ENCODE measurements at places on chromosomes 3 and 15.
A peak's percentile ranks its signal among the peaks of the same experiment; 100 is the strongest.

- DNase-seq = peak; percentile 53
Observed at GRCh38 chr3:18424729-18425640, at the start of gene SATB1. TSS of gene SATB1 (minus strand) at chr3:18425339. CDS start at chr3:18420967, 4,372 bp downstream.

- DNase-seq = no peak
Observed at GRCh38 chr3:29721789-29722188, 440.9 kb downstream of the RBMS3 start.

GRCh38 chr15:33292717-33293307 is 18.0 kb upstream of the RYR3 start:
- peak; percentile 70 for DNase-seq

GRCh38 chr3:65796676-65797075 is 242.0 kb downstream of the MAGI1 start:
- DNase-seq = no peak

DNA sequence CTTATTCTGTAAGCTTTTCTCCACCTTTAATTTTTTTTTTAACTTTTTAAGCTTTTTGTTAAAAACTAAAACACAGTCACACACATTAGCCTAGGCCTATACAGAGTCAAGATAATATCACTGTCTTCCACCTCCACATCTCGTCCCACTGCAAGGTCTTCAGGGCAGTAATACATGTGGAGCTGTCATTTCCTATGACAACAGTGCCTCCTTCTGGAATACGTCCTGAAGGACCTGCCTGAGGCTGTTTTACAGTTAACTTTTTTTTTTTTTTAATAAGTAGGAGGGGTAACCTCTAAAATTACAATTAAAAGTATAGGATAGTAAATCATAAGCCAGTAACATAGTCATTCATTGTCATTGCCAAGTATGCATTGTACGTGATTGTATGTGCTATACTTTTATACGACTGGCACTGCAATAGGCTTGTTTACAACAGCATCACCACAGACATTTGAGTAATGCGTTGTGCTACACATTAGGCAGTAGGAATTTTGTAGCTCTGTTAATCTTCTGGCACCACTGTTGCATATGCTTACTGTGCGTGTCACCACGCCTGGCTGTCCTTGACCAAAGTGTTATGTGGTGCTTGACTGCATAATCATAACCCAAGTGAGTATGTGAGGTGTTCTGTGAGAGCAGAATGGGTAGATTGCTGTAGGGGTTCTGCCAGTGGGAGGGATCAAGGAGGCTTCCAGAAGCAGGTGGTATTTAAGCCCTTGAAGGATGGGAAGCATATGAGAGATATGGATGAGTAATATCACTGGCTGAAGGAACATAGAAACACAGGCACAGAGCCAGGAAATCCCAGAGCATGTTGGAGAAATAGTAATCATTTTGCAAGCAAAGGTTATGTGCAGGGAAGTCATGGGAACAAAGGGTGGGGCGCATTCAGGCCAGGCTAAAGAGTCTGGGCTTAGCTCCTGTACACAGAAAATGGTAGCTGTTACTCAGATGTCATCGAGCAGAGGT is 18.3 kb downstream of the FBXO22 start:
- peak; percentile 30 for DNase-seq

DNA sequence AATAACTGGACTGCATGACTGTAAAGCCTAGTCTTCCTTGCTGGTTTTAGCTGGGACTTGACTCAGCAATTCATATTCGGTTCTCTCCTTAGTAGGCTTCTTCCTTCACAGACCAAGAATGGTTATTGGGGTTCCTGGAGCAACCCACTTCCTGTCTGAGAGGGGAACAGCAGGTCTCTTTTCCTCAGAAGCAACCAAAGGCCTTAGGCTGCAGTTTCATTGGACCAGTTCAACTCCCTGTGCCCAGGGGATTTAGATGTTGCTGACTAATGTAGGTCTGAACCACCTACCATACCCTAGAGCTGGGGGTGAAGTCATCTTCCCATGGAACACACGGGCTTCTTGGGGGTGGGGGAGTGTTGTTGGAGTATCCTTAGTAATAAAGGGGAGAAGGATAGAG is 84.0 kb upstream of the SKOR1 start:
- no peak for DNase-seq

DNA sequence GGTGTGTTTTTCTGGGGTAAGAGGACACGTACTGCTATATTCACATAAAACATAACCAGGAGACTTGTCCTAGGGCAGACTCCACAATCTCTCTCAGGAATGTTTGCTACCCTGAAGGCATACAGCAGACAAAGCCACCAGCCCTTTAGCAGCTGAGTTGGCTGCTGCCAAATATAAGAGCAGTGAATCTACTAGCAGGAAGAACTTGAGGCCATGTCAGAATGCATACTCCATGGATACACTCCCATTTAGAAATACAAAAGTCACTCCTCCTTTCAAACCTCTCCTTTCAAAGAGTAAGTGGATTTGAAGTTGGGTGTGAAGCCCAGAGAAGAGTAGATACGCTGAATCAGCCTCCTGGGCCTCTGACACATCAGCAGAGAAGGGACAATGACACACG is 94.1 kb downstream of the CADPS start:
- no peak for DNase-seq

GRCh38 chr3:129528589-129529100 is at the start of gene RHO:
TSS of gene RHO (plus strand) at chr3:129528639. CDS start at chr3:129528734, 95 bp downstream.
- peak; percentile 36 for DNase-seq

DNA sequence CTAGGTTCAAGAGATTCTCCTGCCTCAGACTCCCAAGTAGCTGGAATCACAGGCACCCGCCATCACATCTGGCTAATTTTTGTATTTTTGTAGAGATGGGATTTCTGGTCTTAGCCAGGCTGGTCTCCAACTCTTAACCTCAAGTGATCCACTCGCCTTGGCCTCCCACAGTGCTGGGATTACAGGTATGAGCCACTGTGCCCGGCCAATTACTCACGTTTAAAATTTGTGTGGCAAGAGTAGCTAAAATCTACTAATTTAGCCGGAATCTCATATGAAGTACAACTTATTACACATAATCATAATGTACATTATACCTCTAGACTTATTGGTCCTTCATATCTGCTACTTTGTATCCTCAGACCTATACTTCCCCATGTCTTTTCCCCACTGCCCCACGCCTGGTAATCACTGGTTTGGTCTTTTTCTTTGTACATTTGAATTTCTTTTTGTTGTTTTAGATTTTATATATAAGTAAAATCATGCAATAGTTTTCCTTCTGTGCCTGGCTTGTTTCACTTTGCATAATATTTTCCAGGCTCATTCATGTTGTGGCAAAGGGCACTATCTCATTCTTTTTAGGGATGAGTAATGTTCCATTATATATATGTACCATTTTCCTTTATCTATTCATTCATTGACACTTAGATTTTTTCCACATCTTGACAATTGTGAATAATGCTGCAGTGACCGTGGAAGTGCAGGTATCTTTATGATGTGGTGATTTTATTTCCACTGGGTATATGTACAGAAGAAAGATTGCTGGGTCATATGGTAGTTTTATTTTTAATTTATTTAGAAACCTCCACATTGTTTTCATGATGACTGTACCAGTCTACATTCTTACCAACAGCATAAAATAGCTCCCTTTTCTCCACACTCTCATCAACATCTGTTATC is 605.0 kb upstream of the CBLB start:
- no peak for DNase-seq

DNA sequence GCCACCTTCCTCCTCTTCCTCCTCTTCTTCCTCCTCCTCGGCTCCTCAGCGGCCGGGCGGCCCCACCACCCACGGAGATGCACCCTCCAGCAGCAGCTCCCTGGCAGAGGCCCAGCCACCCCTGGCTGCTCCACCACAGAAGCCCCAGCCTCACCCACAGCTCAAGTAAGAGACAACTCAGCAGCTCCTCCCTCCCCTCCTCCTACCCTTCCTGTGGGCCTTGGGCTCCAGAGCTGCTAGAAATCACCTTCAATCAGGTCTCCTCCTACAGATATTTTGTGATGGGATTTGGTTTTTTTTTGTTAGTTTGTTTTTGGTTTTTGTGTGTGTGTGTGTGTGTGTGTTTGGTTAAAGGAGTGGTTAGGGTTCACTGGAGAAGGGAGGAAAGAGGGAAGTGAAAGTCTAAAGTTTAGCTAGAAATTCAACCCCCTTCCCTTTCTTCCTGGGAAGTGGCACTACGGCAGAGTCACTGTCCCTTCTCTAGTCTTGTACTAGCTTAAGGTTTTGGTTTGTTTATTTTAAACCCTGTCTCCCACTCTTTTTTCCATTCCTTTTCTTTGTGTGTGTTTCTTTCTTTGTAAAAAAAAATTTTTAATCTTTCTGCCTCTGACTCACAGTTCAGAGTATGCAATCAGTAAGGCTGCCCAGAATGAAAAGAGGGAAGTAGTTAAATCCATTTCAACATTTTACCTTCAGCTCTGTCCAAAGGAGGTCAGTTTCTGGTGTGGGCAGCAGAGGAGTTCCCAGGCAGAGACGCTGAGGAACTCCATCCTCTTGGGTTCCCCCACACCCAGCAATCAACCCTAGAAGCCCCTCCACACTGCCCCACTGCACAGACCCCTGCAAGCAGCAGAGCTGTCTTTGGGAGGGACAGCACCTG is 29.0 kb upstream of the TIMP4 start:
- DNase-seq = peak; percentile 80

DNA sequence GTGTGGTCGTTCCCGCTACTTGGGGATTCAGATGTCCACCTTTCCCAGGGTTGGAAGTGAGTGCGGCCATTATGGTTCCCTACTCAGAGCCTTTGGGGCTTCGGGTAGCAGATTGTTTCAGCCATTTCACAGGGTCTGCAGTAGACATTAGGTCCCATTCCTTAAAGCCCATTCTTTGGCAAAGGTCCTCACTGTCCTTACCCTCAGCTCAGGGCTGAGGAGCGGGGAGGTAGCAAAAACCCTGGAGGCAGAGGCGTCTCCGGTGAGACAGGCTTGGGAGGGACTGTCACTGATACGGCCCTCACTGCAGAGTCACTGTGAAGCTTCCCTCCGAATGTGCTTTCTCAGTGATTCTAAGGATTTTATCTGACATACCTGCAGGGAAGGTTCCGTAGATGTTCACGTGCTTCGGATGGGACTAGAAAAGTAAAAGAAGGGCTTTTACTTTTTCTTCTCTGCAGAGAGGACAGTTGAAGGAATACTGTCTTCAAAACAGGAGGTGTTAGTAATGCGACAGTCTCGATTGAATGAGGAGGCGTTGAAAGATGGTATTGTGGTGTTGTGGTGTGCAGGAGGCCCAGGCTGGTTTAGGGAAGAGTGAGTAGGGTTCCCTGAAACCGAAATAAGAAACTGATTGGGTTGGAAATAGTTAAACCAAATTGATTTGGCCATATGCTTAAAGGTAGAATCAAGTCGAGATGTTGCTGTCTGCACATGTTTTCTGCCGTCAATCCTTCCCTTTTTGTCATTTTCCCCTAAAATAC is 630 bp downstream of the ATP6V1A start:
- DNase-seq = peak; percentile 47

DNA sequence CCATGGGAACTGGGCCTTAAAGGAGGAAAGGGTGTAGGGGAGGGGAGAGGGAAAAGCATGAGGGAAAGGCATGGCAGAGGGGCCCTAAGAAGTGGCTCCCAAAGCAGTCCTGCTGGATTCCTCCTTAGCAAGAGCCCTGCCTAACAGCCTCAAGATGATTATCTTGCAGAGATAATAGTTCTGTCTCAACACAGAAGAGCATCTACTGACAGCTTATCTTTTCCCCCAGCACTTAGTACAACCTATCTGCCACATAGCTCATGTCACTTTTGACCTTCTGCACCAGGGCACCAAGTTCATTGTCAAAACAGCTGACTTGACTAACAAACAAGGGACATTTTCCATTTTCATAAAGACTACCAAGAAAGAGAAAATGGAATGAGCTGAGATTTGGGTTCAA is 86.3 kb downstream of the ANP32A start:
- no peak for DNase-seq

GRCh38 chr15:58307313-58307961 is 124.4 kb upstream of the LIPC start:
- no peak for DNase-seq

- no peak for DNase-seq
Observed at GRCh38 chr3:115999613-116000012, 376.3 kb downstream of the GAP43 start.

DNA sequence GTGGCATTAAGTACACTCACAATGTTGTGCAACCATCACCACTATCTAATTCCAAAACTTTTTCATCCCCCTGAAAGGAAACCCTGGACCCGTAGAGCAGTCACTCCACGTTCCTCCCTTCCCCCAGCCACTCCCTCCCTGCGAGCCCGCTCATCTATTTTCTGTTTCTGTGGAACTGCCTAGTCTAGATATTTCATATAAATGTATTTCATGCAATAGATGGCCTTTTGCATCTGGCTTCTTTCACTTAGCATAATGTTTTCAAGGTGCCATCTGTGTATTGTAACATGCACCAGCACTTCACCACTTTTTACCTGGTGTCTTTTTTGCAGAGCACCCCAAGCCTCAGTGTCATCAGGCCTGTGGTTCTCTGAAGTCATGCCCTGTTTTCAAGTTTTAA is 10.7 kb downstream of the CGNL1 start:
- DNase-seq = no peak
